ENCODE measurements at places on chromosomes 16 and 17.

GRCh38 chr16:85840395-85840794 is 40.9 kb downstream of the COX4I1 start:
- DNase-seq, result no peak

DNA sequence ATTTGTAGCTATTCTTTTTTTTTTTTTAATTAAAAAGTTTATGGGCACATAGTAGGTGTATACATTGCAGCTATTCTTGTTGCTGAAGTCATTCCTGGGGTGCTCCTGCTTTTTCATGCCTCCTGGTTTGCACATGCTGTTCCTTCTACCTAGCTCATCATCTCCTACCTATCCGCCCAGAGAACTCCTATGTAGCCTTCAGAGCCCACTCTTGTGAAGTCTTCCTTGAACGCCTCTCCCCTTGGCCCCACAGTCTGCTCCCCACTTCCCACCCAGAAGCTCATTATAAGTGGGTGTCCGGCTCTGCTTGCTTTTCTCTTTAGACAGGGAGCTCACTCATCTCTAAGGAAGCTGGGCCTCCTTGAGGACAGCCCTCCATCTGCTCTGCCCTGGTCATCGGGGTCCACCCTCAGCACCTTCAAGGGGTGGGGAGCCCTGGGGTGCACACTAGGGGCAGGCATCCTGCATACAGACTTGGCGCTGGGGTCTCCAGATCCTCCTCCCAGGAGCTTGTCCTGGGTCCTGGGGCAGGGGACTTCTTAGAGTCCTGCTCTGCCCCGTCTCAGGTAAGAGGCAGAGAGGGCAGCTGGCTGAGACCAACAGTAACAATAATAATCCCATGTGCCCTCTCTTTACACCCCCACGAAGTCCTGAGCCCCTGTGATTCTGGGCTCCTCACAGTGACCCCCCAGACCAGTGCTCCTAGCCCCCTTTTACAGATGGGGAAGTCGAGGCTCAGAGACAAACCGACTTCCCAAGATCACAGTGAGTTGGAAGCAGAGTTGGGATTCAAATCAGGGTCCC is 3.5 kb upstream of the B9D1 start:
- DNase-seq, result no peak

GRCh38 chr17:50547736-50548083 is 736 bp downstream of the SPATA20 start:
- DNase-seq, result no peak

- peak; percentile 57 for DNase-seq
Measured at GRCh38 chr16:50067290-50067853, 1.6 kb downstream of the HEATR3 start.

- no peak for DNase-seq
Measured at GRCh38 chr16:88914750-88915368, 48.4 kb upstream of the PABPN1L start.

- no peak for DNase-seq
Measured at GRCh38 chr16:62829607-62830006, 793.4 kb upstream of the CDH8 start.

- DNase-seq, result no peak
Measured at GRCh38 chr17:74810699-74811485, 34.7 kb upstream of the NAT9 start.

GRCh38 chr16:57808589-57809228 is 6.4 kb upstream of the KIFC3 start:
- no peak for DNase-seq

DNA sequence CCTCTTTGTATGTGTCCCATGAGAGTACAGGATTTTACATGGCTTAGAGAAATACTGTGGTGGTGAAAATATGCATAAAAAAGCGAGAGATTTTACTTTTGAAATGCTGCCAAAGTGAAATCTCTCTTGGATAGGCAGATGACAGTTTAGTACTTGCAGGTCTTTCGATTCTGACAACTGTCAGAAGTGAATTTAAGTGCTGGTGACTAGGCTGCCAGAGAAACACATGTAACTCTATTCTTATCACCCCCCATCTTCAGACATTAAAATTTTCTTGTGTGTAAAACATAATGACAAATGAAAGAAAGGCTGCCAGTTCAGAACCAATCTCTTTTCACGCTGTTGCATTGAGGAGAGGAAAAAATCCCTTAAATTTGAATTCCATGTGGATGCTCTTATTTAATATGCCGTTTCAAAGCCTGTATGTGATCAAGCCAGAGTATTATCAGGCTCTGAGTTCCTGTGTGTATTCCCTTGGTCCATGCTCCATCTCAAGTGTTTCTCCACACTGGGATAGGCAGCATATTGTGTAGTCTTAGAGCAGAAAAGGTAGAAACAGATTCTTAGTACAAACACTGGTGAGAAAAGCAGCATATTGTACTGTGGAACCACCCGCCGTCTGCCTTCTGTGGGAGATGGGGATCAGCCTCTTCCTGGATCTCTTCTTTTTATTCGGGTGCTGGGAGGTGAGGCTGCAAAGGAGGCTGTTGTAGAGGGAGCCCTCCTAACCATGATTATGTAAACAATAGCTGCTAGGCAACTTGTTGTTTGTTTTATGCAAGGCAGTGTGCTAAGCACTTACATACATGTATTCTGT is 291.3 kb downstream of the WWOX start:
- no peak for DNase-seq

DNA sequence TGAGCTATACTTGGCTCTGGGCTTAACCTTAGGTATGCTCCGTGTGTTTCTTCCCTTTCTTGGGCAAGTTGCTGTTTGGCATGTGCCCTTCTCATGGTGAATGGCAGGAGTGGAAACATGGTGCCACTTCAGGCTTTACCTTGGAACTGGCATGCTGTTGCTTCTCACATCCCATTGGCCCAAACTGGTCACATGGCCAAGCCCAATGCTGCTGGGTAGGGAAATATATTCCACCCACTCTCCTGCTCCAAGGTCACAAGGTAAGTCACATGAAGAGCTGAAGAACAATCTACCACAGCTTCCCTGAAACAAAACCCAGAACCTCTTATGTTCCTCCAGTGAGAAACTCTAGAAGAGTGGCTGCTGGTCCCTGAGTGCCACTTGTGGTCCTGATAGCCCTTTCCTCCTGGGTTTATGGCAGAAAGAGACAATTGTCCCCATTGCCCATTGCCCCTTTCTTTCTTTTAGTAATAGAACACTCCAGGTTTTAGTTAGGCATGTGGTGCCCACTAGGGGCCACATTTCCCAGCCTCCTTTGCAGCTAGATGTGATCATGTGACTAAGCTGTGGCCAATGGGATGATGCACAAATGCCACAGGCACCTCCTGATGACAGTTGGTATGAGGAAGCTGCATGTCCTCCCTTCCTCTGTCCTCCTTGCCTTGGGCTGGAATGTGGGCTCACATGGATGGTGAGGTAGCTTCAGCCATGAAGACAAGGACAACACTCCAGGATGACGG is 50.3 kb downstream of the MEOX1 start:
- DNase-seq, result peak; percentile 37

DNA sequence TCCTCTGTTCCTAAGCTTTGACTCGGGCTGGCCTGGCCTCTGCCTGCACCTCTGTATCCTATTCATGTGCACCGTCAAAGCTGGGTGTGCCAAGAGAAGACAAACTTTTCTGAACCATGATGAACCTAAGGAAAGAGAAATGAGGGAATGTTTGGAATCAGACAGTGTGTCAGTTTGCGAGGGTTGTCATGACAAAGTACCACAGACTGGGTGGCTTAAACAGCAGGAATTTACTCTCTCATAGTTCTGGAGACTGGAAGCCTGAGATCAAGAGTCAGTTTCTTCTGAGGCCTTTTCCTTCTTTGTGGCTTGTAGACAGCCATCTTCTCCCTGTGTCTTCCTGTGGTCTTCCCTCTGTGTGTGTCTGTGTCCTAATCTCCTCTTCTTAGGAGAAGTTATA is 129.0 kb downstream of the KATNIP start:
- DNase-seq, result no peak

DNA sequence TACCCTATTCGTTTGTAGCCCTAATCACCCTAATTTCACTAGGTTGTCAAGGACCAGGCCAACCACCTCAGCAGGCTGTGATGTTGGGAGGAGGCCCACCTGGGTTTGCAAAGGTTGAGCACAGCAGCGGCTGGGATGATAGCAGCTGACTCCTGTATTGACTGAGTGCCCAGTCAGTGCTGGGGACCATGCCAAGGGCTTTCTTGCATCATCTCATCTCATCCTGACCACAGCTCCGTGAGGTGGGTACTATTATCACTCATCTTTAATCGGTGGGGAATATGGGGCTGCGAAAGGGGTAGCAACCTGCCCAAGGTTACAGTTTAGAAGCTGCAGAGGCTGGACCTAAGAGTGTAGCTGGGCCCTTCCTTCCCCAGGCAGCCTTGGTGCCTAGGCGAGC is 11.7 kb downstream of the ATPAF2 start:
- DNase-seq, result no peak

DNA sequence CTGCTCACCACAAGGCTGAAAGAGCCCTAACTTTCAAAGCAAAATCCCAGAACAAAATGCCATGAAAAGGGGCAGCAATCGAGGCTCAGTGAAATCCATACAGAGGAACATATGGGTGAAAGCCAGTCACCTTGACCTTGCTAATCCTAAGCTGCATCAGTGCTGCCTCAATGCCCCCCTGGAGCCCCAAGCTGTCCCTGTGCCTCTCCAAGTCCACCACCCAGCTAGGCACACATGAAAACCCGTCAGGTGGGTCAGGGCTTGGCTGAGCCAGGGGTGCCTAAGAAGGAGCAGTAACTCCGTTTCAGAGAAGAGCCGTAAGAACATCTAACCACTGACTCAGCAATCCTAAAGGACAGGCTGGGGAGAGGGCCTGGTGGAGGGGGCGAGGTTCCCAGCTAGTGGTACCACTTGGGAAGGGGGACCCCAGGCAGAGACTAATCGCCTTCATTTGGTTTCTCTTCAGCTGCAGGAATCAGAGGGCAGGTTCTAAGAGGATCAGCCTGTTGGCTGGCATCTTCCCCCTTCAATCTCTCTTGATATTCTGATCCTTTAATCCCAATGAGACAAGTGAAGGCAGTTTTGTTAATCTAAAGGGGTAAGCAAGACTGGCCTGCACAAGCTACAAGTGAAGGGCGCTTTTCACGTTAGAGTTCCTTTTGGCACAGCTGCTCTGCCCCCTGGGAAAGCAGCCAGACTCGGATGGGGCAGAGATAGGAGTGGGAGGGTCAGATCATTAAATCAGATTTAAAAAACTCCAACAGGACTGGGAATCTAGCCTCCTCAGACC is 7.6 kb downstream of the PITPNA start:
- no peak for DNase-seq

DNA sequence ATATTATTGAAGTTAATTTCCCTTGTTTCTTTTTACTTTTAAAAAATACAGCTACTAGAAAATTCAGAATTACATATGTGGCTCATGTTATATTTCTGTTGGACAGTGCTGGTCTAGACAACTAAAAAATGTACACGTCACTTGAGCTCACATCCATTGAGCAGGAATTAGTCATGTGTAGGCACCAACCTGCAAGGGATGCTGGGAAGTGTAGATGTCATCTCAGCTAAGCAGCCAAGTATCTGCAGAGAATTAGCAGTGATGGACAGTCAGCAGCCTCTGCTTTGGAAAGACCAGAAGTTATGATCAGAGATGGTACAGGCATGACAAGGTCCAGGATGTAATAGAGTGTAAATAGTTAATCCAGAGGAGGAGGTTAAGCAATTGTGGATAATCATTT is 87.1 kb upstream of the HS3ST2 start:
- no peak for DNase-seq

GRCh38 chr16:12900156-12900555 is 1.2 kb upstream of the SHISA9 start:
- no peak for DNase-seq

DNA sequence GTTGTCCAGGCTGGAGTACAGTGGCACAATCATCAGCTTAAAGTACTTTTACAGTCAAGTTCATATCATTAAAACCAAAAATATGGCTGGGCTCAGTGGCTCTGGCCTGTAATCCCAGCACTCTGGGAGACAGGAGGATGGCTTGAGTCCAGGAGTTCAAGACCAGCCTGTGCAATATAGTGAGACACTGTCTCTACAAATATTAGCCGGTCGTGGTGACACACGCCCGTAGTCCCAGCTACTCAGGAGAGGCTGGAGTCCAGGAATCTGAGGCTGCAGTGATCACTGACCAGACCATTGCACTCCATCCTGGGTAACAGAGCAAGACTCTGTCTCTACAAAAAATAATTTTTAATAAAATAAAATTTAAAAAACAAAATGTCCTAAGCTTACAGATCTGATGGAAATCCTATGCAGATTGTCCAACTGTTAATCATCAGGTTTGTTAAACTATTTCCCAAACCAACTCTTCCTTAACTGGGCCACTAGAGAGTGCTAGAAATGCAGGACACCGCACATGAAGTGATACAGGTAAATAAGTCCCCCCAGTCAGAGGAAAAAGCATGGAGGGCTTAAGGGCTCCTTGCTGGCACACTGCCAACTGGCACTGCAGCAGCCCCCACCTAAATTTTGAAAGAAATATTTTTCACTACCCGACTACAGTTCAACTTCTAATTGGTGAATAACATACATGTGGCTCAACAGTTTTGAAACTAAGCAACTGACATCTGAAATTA is 2.8 kb downstream of the USP22 start:
- no peak for DNase-seq

DNA sequence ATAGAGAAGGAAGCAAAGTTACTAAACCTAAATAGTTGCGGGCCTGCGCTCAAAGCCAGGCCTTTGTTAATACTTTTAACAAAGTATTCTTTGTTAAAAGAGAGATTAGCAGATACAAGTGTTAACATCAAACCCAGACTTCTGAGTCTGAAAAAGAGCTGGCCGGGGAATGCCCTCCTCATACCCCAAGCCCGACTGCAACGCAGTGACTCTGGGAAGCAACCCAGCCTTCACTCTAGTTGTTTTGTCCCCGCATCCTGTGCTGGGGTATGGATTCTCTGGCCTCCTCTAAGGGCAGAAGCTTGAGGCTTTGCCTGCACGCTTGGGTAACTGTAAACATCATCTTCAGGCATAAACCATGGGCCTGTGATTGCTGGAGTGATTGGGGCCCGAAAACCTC is 48.3 kb downstream of the ADCY7 start:
- DNase-seq, result no peak

- DNase-seq, result peak; percentile 73
Measured at GRCh38 chr16:53509906-53510703, 7.1 kb upstream of the AKTIP start.

DNA sequence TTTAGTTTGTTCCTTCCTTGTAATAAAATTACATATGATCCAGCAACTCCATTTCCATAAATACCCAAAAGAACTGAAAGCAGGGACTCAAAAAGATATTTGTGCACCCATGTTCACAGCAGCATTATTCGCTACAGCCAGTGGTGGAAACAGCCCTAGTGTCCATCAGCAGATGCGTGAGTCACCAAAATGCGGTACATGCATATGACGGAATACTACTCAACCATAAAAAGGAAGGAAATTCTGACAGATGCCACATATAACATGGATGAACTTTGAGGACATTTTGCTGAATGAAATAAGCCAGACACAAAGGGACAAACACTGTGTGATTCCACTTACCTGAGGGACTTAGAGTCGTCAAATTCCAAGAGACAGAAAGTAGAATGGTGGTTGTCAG is 9.1 kb upstream of the SLC47A2 start:
- DNase-seq, result peak; percentile 91

GRCh38 chr17:67223924-67224323 is 21.1 kb downstream of the HELZ start:
- no peak for DNase-seq

GRCh38 chr17:16491131-16491702 is 776 bp downstream of the LRRC75A start:
- no peak for DNase-seq

Data from inflammatory macrophage (primary cell).